PC-9 (cell line): ENCODE measurements at places on chromosomes 2 and 18. TPM values are rescaled to one million over a fixed set of nuclear protein-coding genes. Genes with fewer than 3 reads are reported as not detected.

The HTR2B gene
- not detected in 2 replicates for total RNA-seq

The ATRAID gene
- 92.8 and 126 TPM in 2 replicates for total RNA-seq

The ZNF892 gene
- 2.8 and 3.1 TPM in 2 replicates for total RNA-seq

DNA sequence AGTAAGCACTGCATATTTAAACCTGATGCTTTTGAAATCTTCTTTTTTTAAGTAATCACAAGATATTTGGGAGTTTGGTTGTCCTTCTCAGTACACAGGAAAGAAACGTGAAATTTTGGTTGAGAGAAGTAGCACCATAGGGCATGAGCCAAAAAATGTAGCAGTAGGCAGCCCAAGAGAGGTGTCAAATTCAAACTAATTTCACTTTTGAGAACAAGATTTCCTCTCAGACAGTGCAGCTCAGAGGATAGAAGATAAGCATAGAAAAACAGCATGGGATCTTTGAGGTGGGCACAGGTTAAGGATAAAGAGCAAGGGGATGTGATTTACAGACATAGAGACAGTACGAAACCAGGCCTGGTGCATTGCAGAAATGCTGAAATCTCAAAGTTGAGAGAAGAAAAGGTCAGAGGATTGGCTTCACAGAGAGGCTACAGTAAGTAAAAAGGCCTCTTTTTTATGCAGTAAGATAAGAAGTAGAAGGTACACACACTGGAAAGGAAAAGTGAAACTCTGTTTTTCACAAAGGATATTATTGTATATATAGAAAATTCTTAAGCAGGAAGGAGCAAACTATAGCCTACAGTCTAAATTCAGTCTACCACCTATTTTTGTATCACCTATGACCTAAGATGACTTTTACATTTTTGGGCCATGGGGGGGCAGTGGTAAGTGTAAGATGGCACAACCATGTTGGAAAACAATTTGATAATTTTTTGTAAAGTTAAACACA, 89.8 kb downstream of the PKP4 start:
- no peak overlapping the region for H3K27ac ChIP-seq
- no peak overlapping the region for H3K4me3 ChIP-seq
- DNase-seq = no peak
- H3K4me1 ChIP-seq = no peaks in the 10 kb centered on the region

- peaks cover 9% of the 10 kb centered on the region for H3K4me1 ChIP-seq
- no peaks in the 10 kb centered on the region for H3K36me3 ChIP-seq
- DNase-seq = no peak
- H3K27me3 ChIP-seq = no peaks in the 10 kb centered on the region
- no peak overlapping the region for H3K27ac ChIP-seq
- H3K4me3 ChIP-seq = no peak overlapping the region
These were observed 609.0 kb downstream of the IRS1 start for GRCh38 chr2:226190479-226191252.

DNA sequence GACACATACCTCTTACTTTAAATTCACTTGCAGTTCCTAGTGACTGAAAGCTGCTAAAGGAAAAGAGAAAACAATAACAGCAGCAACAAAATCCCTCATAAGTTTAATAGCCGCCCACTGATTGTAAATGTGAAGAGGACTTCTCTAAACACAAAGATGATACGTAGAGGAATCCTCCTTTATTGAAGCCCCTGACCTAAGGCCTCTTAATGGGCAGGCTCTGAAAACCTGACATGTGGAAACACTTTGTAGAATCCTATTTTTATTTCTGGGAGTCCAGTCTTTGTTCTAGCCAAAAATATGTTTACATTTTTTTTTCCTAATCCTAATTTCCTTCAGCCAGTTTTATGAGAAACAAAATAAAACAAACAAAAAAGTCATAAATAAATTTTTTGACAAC, 1277.7 kb upstream of the CELF4 start:
- H3K4me1 ChIP-seq = no peaks in the 10 kb centered on the region
- H3K27me3 ChIP-seq = no peaks in the 10 kb centered on the region
- no peaks in the 10 kb centered on the region for H3K36me3 ChIP-seq

DNA sequence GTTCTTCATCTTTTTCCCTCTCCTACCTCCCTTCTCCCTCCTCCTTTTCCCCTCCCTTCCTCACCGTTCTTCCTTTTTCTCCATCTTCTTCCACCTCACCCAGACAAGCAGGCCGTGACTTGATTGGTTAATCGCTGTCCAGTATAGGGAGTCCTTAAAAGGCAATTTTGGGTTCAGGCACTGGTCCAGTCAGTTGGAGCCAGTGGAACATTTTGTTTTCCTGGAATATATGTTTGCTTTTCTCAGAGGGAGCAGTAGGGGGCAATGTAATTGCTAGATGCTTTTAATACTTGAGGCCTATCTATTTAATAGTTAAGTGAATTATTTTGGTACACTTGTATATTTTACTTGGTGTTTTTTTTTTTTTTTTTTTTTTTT, 15.0 kb downstream of the ELAC1 start:
- no peaks in the 10 kb centered on the region for H3K27me3 ChIP-seq
- DNase-seq = no peak
- peaks cover 15% of the 10 kb centered on the region; the same call in 1 of the 2 replicates for H3K4me1 ChIP-seq
- peaks cover 11% of the 10 kb centered on the region for H3K36me3 ChIP-seq

DNA sequence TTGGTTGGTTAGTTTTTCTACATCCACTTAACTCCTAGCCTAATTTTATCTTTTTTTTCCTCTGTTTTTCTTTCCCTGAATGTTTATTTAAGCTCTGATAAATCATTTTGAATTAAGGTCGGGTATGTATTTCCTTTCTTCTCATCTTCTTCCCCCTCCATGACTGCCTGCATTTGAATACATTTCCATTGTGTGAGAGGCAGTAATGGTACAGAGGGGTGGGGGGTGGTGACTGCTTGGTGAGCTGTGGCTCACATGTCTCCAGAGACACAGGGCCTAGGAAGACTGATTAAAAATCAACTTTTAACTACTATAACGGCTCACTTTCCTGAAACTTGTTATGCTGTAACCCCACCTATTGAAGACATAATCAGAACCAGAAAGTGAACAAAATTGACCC, 58.0 kb downstream of the NEDD4L start:
- no peak overlapping the region for H3K27ac ChIP-seq
- DNase-seq = no peak
- no peaks in the 10 kb centered on the region; the same call in 1 of the 2 replicates for H3K36me3 ChIP-seq
- H3K4me3 ChIP-seq = no peak overlapping the region
- peaks cover 14% of the 10 kb centered on the region for H3K4me1 ChIP-seq

GRCh38 chr2:1528273-1529064, 115.2 kb downstream of the TPO start:
- no peaks in the 10 kb centered on the region for H3K4me1 ChIP-seq
- H3K36me3 ChIP-seq = no peaks in the 10 kb centered on the region
- no peak overlapping the region for H3K27ac ChIP-seq
- no peaks in the 10 kb centered on the region for H3K27me3 ChIP-seq
- no peak for DNase-seq

GRCh38 chr2:122156176-122156890, 400.9 kb downstream of the TSN start:
- DNase-seq = no peak
- peaks cover 73% of the 10 kb centered on the region for H3K27me3 ChIP-seq
- H3K4me3 ChIP-seq = no peak overlapping the region
- H3K27ac ChIP-seq = no peak overlapping the region

DNA sequence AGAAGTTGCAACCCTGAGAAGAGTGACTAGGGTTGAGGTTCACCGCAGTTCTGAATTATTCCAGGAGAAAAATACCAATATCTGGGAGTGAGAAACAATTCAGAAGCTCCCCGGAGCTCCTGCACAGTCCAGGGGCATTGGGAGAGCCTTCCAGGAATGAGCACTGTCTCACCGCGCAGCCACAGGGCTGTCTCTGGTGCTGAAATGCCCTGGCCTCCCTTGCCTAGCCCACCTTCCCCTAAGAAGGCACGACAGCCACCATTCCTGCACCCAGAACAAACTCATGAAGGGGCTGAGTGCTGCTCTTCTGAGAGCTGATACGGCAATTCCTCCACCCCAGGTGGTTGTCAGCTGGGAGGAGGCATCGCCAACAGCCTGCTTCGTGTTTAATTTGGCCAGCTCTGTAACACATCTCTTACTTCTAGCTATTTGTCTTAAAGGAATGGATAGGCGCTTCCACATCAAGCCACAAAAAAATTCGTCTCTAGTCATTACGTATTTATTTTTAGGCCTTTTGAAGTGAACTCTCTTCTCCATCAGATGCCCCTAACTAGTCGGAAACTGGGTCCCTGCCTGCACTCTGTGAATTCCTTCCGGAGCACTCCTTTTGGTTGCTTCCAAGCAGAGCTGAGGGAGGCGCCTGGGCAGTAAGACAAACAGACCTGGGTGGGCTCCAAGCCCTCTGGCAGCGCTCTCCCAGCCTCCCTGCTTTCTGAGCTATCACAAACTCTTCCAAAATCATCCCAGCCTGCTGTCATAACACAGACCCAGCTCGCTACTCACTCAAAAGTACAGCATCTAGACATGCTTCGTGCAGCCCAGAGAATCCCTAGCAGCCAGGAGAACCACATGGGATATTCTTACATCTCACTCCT, 120.5 kb upstream of the CCDC68 start:
- no peak for DNase-seq
- H3K27ac ChIP-seq = no peak overlapping the region
- H3K27me3 ChIP-seq = no peaks in the 10 kb centered on the region
- no peaks in the 10 kb centered on the region for H3K36me3 ChIP-seq
- no peaks in the 10 kb centered on the region for H3K4me1 ChIP-seq
